ENCODE measurements at places on chromosomes 1 and 21. TPM values are rescaled to one million over a fixed set of nuclear protein-coding genes. Genes with fewer than 3 reads are reported as not detected.

DNA sequence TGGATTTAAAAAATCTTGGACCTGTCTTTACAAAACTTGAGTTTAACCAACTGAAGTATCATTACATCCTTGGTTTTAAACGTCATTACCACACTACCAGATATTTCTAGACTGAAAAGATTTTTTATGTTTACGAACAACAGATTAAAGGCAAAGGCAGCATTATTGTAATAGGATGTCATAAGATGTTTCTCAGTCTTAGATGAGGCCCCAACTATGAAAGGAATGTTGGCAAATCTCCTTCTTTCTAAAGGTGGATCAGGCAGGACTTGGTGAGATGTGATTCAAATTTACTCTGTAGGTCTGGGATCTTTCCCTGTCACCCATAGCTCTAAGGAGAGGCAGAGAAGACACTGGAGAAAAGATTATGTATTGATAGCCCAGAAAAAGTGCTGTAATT is 417.9 kb downstream of the PTBP2 start:
- no peak for DNase-seq

WNT9A gene
- 2.3 TPM for polyA plus RNA-seq

GRCh38 chr1:115865704-115866380 is 24.9 kb upstream of the NHLH2 start:
- no peak for DNase-seq

DNA sequence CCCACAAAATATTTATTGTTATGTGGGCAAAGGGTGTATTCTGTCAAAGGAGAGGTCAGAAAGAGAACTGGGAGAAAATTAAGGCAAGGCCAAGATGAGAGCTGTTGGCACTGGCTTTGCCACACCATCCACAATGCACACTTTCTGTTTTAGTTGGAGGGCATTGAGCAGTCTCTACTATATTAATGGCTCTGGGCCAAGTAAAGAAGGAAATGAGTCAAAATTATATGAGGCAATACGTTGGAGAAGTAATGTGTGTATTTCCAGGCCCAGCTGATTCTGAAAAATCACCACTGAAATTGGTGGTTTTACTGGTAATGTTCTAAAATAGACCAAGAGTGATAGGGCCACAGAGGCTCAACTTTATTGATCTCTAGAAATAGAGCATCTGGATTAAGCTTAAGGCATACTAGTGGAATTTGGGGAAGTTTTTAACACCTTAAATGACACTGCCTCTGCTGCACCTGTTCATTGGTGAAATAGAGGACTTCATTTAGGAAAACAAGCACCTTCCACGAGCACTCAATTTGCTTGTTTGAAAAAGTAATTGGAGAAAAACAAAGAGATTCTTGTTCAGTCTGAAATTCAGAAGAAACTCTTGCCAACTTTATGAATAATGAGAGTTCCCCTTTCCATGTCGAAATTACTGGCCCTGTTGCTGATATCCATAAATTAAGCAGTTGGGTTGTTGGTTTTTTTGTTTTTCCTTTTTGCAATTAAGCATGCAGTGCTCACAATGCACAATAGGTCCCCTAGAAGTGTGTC is 424.9 kb downstream of the ADGRL2 start:
- DNase-seq: peak; percentile 28

DNA sequence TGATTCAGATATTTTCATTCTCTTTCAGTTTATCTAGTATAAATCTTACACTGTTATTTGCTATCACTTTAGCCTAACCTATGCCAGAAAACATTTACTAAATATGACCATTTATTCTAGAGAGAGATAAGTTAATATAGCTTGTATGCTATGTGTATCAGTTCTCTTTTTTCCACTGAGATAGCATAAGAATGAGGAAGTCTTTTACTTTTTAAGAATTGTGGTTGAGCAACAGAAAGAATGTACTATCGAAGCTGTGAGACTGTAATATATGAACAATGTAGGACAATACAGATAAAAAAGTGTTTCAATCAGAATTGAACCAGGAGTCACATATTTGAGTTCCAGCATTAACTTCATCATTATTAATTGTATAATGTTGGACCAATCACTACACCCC is 479.9 kb upstream of the PLXNA2 start:
- no peak for DNase-seq

DNA sequence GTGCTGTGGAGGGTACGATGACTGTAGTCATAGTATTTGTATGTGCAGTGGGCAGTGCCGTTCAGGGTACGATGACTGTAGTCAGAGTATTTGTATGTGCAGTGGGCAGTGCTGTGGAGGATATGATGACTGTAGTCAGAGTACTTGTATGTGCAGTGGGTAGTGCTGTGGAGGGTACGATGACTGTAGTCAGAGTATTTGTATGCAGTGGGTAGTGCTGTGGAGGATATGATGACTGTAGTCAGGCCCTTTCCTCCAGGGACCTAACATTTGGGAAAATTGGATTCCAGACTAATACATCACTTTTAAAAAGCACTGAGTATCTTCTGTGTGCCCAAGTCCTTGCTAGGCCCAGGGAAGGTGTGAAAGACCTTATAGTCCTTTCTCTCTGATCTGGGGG is 2.9 kb downstream of the ZNF672 start:
- no peak for DNase-seq

RHOU gene
- 56.1 TPM for polyA plus RNA-seq

ARTN gene
- polyA plus RNA-seq: 2.8 TPM

CFHR2 gene
- not detected for polyA plus RNA-seq

DNA sequence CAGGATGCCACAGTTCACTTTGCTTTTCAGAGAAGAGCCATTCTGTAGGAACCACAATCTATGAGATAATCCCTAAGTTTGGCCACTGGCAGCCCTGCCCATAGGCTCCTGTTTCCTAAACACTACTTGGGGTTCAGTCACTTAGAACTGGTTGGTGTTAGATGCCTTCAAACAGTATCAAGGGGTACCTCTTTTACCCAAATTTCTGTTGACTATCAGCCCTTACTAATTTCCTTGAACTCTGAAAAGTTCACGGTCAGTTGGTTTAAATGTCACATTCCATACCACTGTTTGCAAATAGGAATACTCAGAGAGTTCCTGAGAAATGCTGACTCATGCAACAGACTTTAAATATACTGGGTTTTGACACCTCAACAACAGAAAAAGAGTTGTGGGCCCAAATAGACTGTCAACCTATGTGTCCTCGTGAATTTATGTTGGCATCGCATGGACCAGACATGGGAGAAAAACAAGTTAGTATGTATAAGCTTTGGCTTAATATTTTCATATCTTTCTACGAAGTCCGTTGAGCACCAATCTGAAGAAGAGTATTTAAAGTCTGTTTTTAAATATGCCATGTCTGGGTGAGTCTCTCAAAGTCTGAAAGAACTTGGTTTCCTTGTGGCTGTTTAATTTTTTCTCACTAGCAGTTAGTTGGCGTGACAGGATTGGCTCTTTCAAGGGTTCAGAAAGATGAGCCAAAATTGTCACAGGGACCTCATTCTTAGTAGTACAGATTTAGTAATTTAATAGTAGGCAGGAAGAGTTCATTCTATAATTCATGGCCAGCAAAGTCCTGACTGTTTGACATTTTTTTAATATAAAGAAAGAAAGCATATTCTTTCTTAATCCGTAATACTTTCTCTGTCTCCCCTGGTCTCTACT is 56.5 kb upstream of the ZNF326 start:
- DNase-seq: no peak

Measured in right lung (tissue), 10 donors.